LHCN-M2 (cell line): ENCODE measurements at places on chromosomes 1 and 21. TPM values are rescaled to one million over a fixed set of nuclear protein-coding genes. Genes with fewer than 3 reads are reported as not detected.

DNA sequence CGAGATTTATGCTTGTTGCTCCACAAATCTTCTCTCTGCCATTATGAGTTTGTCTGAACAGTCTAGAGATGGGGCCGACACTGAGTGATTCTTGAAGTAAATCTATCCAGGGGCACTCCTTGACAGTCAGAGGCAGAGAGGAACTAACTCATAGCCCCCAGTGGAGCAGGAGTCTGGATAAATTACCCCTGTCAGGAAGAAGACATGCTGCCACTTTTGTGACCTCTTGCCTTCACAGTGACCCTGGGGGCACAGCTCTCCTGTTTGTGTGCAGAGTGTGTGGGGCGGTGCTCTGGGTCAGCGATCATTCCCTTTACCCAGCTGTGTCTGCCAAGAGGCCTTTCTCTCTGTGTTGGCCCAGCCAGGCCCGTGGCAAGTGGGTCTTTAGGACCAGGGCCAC lies 29.5 kb downstream of the PEX14 start:
- DNase-seq = no peak

DNA sequence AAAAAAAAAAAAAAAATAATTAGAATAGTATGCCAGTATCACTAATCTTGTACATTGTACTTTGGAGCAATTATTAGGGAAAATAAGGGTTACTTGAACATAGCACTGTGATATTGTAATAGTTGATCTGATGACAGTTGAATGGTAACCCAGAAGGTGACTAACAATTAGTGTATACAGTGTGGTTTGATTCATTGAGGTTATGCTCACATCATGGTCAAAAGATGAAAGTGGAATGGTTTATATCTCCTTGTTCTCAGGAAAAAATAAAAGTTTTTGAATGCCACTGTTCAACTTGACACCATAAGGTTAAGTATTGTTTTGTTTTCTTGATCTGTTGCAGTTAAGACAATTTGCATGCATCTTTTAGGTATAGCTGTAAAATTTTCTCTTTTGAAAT lies 87.0 kb downstream of the GPR52 start:
- peak; percentile 68 for DNase-seq

DNA sequence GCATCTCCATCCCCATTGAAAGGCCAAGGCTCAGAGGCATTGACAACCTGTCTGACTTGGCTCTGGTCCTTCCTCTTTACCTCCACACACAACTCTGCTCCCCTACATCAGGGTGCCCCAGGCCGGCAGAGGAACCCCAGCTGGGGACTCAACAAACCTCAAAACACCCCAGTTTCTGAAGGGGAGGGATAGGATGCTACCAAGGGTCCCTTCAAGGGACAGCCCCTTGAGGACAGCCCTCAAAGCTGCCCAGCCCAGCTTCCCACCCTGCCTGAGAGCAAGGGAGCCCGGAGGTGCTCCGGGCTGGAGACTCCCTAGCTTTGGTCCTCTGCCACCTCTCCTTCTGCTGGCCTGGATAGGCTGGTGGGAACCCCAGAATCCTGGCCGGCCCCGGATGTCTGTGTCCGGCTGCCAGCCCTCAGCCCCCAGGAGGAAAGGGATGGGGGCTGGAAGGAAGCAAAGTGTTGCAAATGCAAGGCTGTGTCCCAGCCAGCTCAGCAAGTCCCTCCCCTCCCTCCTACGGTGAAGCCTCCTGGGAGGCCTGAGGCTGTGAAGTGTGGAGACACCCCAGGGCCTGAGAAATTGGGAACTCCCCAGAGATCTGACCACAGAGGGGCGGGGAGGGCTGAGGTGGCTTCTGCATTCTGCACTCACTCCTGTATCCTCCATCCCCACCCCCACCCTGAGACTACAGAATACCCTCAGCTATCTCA lies 1.1 kb upstream of the MARCKSL1 start:
- DNase-seq = peak; percentile 35

DNA sequence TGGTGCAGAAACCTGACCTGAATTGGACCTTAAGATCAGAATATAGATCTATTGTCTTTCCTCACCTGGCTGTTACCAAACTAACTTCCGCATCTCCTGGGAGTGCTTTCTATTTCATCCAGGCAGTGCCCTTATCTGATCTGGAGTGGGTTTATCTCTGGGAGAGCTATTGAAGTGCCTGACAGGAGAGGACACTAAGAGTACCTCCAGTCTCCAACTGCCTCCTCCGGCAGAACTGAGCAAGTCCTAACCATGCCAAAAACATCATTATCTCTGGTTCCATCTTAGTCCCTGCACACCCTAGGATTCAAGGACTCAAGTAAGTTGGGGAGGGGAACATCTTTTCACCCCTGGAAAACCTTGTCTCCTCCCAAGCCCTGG lies 12.4 kb upstream of the KCNJ15 start:
- no peak for DNase-seq

The NUF2 gene
- 78.2 and 82.9 TPM in 2 replicates for total RNA-seq

- no peak for DNase-seq
These were observed 1.1 kb downstream of the ADGRL2 start for GRCh38 chr1:81801651-81802456.

The FCRL2 gene
- not detected in 2 replicates for total RNA-seq

DNA sequence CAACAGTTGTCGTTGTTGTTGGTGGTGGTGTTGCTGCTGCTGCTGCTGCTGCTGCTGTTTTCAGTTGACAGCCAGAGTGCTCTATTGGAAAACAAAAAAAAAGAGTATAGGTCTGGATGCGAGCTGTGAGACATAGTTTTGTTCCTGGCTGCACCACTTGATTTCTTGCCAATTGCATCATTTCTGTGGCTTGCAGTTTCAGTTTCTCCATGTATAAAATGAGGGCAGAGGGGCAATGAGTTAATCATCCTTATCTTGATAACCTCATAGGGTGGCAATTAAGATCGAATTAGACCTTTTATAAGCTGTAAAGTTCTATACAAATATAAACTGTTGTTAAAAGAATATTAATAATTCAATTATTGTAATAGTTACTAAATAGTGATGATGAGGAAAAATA lies 156.7 kb downstream of the DMRTA2 start:
- DNase-seq = no peak

DNA sequence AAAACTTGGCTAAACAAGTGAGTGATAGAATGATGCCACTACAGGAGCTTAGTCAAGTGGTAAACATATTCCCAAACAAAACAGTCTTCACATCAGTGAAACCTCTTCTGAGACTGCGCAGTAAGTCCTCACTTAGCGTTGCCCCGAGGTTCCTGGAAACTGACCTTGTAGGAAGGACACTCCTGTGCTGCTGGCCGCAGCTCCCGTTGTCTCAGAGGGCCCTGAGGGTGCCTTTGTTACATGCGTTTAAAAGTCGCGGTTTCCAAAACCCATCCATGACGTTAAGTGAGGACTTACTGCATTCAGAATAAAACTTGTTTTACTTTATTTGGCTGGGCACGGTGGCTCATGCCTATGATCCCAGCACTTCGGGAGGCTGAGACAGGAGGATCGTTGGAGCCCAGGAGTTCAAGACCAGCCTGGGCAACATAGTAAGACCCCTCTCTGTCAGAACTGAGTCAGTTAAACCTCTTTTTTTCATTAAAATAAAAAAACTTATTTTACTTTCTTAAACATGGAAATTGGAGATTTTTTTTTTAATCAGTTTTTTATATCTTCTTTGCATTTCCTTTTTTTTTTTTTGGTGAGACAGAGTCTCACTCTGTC lies 36.0 kb upstream of the DIP2A start:
- no peak for DNase-seq

DNA sequence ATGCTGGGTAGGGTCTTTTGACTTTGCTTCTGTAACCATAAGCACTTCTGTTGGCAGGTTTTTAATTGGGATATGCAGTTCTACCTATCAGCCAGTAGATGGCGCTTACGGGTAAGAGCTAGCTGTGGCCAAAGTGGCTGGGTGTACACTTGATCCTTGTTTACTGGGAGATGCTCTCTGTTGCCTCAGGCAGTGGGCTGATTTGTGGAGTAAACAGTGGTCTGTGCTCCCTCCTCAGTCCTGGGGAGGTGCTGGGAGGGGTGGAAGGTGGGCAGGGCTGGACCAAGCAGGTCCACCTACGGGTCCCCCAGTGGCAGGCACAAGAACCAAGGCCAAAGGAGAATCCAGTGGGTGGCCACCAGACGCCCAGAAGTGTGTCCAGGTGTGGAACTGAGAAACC lies 43.4 kb downstream of the RALGPS2 start:
- peak; percentile 26 for DNase-seq

The BTG2 gene
- 19.0 and 30.4 TPM in 2 replicates for total RNA-seq

The SYPL2 gene
- total RNA-seq = 0.06 and 0.34 TPM in 2 replicates

The COL6A1 gene
- 252 and 303 TPM in 2 replicates for total RNA-seq

DNA sequence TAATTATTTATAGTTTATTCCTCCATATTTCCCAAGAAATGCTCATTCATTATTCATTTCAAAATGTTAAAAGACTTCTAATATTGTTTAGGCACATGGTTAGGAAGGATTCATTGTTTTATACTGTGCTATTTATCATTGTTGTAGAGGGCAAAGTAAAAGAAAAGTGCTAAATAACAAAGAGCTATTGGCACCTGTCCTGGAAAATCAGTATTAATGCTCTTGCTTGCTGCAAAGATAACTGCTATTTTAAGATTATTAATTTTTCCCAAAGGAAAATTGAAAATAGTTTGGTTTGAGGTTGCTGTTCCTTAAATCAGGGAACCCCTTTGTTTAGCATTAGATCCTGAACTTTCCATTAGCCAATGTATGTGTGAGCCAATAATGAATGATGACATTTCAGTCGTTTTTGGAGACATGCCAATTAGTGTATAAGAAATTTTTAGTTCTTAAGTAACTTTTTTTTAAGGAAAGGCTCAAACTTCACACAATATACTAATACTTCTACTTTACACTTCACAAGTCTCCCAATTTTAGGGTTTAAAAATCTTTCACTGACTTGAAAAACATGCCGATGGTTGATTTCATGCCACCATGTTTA lies 39.9 kb downstream of the EPB41 start:
- no peak for DNase-seq

GRCh38 chr1:163826500-163826899 lies 504.7 kb downstream of the NUF2 start:
- DNase-seq = no peak

- DNase-seq = no peak
These were observed 8.3 kb downstream of the TTLL10 start for GRCh38 chr1:1181938-1182410.
